ENCODE measurements at places on chromosomes 1 and 21.

- DNase-seq, result no peak
These were observed 24.4 kb upstream of the TMEM54 start for GRCh38 chr1:32925403-32926162.

GRCh38 chr1:110230381-110231199 lies 20.5 kb downstream of the KCNC4 start:
- no peak for DNase-seq

DNA sequence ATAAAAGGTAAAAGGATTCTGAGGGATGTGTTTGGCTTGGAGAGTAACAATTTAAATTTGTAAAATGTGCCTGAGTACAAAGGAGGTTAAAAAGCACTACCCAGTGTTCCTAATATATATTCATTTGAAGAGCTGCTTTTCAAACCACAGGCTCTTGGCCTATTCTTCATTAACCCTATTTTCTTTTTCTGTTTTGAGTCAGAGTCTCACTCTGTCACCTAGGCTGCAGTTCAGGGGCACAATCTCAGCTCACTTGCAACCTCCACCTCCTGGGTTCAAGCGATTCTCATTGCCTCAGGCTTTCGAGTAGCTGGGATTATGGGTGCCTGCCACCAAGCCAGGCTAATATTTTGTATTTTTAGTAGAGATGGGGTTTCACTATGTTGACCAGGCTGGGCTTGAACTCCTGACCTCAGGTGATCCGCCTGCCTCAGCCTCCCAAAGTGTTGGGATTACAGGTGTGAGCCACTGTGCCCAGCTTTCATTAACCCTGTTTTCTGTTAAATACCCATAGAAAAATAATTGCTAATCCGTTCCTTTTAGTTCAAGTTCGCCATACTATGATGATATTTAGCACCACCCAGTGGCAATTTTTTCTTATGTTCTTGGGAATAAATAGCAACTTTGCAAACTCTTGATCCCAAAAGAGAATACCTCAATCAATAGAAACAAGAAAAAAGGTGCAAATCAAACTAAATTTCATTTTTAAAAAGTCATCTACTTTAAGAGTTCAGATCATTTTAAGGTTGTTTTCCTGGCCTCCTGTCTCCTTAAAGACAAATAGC lies 30.5 kb downstream of the ZBTB8OS start:
- no peak for DNase-seq

DNA sequence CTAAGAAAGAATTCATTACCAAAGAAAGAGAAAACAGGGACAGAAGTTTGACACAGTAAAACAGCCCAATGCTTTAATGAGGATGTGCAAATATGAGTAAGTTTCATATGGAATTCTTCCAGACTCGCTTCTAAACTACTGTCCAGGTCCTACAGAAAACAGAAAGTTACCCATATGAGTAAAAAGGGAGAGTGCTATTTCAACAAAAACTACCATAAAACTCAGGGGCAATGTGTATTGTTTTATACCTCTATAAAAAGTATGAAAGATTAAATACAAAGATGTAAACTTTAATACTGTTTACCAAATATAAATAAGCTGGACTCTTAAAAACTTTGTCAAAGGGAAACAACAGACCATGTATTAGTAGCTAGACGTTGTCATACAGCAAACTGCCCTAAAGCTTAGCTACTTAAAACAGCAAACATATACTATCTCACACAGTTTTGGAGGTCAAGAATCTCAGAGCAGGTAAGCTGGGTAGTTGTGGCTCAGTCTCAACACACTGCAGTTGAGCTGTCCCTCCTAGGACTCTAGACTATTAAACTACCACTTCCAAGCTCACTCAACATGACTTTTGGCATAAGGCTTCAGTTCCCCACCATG lies 174.9 kb downstream of the COP1 start:
- DNase-seq, result no peak

- no peak for DNase-seq
These were observed 100.5 kb downstream of the AK5 start for GRCh38 chr1:77382366-77382765.

DNA sequence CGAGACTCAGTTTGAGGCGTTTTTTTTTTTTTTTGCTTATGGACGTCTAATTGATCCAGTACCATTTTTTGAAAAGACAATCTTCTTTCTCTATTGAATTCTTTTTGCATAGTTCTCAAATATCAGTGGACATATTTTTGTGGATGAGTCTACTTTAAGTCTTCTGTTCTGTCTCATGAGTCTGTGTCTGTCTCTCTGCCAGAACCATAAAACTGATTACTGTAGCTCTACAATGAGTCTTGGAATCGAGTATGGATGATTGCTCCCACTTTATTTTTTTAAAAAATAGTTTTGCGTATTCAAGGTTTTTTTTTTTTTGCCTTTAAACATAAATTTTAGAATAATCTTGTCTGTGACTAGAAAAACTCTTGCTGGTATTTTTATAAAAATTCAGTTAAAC lies 323.5 kb downstream of the ZNF326 start:
- DNase-seq, result no peak

DNA sequence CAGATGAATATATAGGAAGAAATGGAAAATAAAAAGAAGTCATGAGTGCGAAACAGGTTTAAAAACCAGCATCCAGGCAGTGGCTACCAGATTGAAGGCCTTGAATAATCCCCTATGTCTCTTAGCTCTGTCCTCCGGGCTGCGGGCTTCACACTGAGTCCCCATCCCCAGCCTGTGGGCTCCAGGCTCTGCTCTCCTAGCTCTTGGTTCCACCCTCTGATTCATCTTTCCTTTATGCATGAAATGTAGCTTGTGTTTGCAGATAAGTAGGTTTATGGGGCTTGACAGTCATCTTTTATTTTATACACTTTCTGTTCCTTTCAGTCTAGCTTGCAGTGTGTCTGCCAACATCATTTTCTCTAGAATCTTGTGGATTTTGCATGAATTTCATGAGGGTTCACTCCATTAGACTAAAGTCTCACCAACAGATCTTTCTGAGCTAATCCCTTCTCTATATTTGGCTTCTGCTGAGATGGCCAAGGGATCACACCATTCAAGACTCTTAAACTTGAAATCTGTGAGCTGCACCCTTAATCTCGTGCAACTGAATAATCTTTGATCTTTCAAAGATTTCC lies 174.5 kb downstream of the PLPPR4 start:
- no peak for DNase-seq

DNA sequence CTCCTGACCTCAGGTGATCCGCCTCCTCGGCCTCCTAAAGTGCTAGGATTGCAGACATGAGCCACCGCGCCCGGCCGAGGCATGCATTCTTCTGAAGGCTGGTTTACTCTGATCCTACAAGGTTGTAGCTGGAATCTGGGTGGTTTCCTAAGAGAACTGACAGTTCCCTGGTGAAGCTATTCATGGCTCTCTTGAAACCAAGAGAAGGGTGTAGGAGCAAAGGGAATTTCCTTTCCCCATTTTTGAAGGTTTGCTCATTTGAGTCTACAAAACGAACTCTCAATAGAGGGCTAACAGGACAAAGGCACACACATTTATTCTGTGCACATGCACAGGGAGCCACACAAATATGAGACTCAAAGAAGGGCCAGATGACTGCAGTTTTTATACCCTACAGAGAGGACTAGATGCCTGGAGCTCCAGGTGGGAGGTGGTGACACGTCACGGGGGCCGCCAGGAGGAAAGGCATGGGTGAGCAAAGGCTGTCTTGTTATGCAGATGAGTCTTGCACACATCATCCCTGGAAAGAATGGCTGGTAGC lies 49.5 kb upstream of the ERRFI1 start:
- DNase-seq, result no peak
